ENCODE measurements at places on chromosomes 7 and 10. TPM values are rescaled to one million over a fixed set of nuclear protein-coding genes. Genes with fewer than 3 reads are reported as not detected.
A peak's percentile ranks its signal among the peaks of the same experiment; 100 is the strongest.

DNA sequence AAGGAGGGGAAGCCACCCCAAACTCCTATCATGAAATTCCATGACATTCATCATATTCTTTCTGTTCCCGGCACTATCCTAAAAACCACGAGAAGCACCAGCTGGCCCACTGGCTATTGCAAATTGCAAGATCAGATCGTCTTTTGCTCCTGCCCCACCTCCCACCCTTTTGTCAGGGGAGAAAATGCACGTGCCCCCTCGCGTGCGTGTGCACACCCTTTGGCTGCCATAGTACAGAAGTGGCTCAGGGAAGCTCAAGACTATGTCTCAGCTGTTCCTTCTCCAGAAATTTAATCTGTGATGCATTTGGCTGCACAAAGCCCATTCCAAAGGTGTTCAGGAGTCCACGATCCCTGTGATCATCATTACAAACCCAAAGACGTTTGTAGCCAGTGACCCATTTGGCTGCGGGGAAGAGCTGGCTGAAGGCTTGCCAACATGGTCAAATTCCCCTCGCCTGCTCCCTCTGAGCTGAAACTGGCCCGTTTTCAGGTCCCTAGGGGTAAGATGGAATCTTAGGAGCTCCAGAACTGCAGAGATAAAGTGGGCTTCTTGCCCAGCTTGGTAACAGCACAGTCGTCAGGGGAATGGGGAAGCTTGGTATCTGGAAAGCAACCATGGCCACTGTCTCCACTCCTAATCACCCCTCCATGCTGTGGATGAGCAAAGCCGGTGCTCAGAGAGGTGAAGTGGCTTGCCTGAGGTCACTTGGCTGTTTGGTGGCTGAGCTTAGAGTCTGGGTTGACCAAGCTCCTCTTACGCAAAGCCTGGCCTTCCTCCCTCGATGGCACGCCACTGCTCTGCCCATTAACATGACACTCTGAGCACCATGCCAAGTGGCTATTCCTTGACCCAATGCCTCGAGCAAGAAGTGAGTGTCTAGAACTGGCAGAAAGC is 155.4 kb downstream of the NEURL1 start:
- DNase-seq = no peak

DNA sequence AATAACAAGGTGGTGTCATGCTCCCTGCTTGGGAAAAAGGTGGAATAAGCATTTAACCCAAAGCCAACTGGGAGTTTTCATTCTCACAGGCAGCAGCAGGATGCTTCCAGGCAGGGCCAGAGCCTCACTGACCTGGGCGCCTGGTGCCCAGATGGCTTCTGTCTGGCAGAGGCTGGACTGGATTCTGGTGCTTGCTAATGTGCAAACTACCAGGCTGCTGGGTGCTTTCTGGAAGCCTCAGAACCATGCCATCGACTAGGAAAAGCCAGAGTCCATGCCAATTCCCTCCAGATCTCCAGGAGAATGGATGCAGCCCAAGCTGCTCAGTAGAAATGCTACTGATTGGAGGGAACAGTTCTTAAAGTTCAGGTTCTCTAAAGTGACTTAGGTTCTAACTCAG is 36.2 kb downstream of the VIPR2 start:
- DNase-seq = no peak

GRCh38 chr10:133224756-133225372 is 5.2 kb upstream of the UTF1 start:
- peak; percentile 86 for DNase-seq

DNA sequence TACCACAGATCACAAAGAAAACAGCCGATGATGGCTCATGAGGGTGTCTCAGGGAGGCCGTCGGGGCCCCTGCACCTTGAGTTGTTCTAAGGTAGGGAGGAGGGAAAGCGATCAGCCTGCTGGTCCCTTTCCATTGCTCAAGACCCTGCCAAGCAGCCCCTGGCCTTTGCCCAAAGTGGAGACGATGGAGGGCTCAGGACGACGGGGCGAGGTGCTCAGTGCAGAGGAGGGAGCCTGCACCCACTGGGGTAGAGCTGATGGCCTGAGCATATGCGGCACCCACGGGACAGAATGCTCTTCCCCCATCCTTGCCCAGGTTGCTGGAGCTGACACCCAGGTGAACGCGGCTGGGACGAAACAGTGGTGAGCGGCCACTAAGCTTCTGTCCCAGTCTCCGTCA is 58.3 kb upstream of the FAM20C start:
- no peak for DNase-seq

- no peak for DNase-seq
Measured at GRCh38 chr10:865924-866576, 65.5 kb downstream of the LARP4B start.

GRCh38 chr7:37977243-37977642 is 56.8 kb downstream of the EPDR1 start:
- DNase-seq = no peak

GRCh38 chr7:120988591-120989256 is at the start of gene CPED1:
Gene CPED1 (plus strand): TSS chr7:120988711. CDS start chr7:120989622, 911 bp downstream.
- DNase-seq = peak; percentile 75

- no peak for DNase-seq
Measured at GRCh38 chr7:95899919-95900513, 127.7 kb downstream of the DYNC1I1 start.

- DNase-seq = no peak
Measured at GRCh38 chr10:4296161-4296560, 511.2 kb upstream of the KLF6 start.

DNA sequence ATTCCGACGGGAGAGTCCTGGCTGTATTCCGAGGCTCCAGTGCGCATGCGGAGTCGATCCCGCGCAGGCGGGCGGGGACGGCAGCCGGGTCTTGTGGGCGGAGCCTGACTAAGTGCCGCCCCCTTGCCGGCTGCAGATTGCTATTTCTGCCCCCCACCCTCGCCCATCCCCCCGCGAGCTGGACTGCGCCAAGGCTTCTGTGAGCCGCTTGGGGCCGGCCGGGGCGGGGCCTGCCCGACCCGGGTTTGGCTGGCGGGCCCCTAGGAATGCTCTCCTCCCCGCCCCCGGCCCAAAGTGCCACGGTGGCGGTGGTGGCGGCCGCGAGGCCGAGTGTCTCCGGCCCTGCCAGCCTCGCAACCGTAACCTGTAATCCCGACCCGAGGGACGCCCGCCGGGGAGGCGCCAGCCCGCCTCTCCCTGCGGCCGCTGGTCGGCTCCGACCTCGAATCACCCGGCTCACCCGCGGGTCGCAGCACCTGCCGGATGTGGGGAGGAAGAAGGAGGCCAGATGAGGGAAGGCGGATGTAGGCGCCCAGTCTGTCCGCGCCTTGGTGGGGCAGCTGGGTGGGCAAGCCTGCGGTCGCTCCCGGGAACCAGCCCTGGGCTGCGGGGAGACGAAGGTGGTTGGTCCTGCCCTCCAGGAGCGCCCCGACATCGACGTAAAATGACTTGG is 702 bp upstream of the KAZALD1 start:
- peak; percentile 98 for DNase-seq

DNA sequence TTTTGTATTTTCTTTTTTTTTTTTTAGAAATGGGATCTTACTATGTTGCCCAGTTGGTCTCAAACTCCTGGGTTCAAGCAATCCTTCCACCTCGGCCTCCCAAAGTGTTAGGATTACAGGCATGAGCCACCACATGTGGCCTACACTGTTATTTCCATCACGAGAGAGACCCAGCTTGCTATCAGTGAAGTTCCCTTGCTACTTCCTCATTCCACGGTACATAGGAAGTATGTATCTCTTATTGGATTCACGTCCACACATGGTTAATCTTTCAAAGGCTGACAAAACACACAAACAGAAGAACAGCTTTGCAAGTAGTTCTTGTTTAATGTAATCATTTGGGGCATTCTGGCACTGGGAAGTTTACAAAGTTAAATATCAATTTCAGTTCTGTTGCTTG is 50.9 kb downstream of the DCLRE1A start:
- DNase-seq = no peak

DNA sequence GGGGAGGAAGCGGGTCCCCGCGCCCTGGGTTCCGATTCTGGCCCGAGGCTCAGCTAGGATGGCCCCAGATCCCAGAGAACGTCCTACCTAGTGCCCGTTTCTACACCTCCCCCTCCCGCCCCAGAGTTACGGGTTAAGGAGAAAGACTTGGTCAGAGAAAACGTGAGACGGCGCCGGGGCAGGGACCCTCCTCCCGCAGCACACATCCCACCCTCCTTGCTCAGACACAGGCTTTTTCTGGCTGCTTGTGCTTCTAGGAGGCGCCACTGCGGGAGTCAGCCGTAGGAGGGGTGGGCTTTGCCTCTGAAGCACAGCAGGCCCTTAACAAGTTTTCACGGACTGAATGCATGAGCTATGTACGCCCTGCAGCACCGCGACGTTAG is 104.9 kb upstream of the LEP start:
- DNase-seq = no peak

GRCh38 chr10:124941823-124942222 is at the start of gene ZRANB1:
Gene ZRANB1 (plus strand): TSS chr10:124942123. CDS start chr10:124942494, 371 bp downstream.
- DNase-seq = no peak

GRCh38 chr7:134690016-134690415 is 43.4 kb downstream of the BPGM start:
- DNase-seq = no peak

GRCh38 chr7:2608921-2609411 is 22.8 kb upstream of the TTYH3 start:
- peak; percentile 43 for DNase-seq

- DNase-seq = no peak
Measured at GRCh38 chr7:158815800-158816128, 13.5 kb downstream of the ESYT2 start.

DNA sequence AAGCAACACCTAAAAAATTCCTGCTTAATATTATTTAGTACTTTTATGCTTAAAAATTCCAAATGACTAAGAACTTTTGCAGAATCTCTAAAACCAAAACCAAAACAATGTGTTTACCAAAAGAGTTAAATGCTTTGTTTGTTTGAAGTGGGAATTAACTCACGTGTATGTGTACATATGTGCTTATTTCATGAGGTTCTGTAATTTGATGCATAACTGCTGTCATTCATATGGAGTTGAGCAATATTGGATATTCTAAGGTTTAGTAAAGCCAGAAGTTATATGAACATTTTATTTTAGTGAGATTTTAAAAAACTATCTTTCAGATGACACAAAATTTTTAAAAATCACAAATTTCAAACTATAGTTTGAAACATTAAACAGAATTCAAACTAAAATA is 157.1 kb downstream of the PIP4K2A start:
- no peak for DNase-seq

DNA sequence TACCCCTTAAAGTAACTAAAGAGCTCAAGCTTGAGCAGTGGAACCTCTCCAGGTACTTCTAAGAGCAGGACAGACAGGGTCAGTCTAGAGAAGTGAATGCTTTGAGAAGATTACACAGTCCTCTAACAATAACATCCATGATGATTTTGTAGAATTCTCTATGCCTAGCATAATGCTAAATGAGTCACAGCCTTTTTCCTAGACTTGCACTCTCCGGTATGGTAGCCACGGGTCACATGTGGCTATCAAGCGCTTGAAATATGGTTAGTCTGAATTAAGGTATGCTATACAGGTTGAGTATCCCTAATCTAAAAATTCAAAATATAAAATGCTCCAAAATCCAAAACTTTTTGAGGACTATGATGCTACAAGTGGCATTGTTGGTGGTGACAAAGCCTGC is 166.6 kb upstream of the MKLN1 start:
- DNase-seq = no peak

GRCh38 chr7:6178298-6179029 is 94.0 kb downstream of the CYTH3 start:
- no peak for DNase-seq

GRCh38 chr7:116240024-116240668 is 29.8 kb downstream of the TES start:
- DNase-seq = no peak

- no peak for DNase-seq
Measured at GRCh38 chr7:17021205-17021604, 139.4 kb upstream of the AGR3 start.

DNA sequence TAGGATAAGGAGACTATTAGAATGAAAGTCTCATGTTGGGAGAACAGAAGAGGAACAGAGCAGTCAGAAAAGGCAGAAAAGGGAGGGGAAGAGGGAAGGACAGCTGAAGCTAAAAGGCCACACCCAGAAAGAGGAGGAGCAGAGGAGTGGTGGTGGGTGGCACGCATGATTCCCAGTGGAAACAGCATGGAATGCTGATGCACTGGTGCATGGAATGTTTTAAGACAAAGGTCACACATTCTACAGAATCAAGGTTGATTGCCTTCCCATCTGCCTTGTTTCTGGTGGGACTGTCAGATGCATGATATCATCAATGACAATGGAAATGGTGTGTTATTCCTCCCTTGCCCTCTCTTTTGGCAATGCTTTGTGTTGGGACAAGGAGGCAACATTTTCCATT is 285.4 kb upstream of the MKI67 start:
- DNase-seq = no peak

The COBL gene
- total RNA-seq = 42.7 TPM

The C10orf62 gene
- total RNA-seq = 1.6 TPM

The DDX21 gene
- 49.4 TPM for total RNA-seq

The PCDH15 gene
- not detected for total RNA-seq

The GIGYF1 gene
- 51.3 TPM for total RNA-seq

The GHRHR gene
- not detected for total RNA-seq

The CAMK2B gene
- total RNA-seq = 1.1 TPM

The ADAM8 gene
- total RNA-seq = 16.6 TPM

The SLC18A3 gene
- total RNA-seq = not detected

The AKR1C2 gene
- total RNA-seq = 16.3 TPM

The XRCC2 gene
- total RNA-seq = 0.44 TPM

The CALML3 gene
- not detected for total RNA-seq

The TMEM236 gene
- total RNA-seq = 1.9 TPM

The TAS2R3 gene
- 2.7 TPM for total RNA-seq

The NIPSNAP2 gene
- total RNA-seq = 64.4 TPM

The NEUROG3 gene
- not detected for total RNA-seq
